ENCODE measurements at places on chromosomes 2 and 18.

DNA sequence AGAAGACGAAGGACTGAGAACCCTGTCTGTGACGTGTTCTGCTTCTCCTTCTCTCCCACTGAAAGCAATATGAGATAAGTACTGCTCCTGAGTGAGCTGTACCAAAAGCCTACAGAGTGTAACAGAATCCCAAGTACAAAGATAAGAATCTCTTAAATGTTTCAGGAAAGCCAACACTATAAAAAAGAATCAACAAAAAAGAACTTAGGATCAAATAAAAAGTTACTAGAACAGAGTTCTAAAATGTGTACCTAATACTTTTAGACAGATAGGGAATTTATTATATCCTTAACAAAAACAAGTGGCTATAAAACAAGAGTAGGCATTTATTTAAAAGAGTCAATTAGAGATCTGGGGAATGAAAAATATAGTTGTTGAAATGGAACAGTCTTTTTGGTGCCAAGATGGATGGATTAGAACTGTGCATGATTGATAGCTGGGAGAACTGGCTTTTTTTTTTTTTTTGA lies 49.0 kb downstream of the NCOA1 start:
- no peak for DNase-seq

DNA sequence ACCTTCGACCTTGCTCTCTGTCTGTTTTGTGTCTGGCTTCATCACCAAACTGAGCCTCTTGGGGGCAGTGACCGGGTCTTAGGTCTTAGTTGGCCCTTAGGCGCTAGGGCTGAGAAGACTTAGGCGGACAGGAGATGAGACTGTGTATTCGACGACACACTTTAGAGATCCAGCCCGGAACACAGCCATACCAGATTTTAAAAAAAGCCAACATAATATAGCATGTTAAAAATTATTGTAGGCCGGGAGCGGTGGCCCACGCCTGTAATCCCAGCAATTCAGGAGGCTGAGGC lies 9.5 kb upstream of the PROC start:
- DNase-seq = no peak

GRCh38 chr18:54880395-54881105 lies 52.3 kb downstream of the RAB27B start:
- no peak for DNase-seq

- no peak for DNase-seq
Measured at GRCh38 chr18:58761241-58761969, 90.1 kb downstream of the MALT1 start.

DNA sequence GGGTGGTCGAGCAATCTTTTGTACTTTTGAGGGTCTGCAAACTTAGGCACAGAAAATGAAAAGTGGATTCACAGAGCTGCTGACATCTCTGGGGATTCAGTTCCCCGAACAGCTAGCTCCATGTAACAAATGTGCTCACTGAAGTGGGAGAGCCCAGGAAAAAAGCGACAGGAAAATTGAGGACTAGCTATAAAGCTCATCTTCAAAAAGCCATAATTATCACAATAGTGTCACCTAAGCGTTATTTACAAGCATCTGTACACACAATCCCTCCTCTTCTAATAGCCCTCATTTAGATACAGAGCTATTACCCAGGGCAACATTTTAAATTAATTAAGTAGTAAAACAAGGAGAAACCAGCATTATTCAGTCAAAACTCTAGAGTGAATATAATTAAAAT lies 36.1 kb downstream of the RNF152 start:
- no peak for DNase-seq

- peak; percentile 20 for DNase-seq
Measured at GRCh38 chr2:11248-11941, 34.9 kb downstream of the FAM110C start.

GRCh38 chr2:190462611-190463010 lies 54.5 kb downstream of the MFSD6 start:
- no peak for DNase-seq

DNA sequence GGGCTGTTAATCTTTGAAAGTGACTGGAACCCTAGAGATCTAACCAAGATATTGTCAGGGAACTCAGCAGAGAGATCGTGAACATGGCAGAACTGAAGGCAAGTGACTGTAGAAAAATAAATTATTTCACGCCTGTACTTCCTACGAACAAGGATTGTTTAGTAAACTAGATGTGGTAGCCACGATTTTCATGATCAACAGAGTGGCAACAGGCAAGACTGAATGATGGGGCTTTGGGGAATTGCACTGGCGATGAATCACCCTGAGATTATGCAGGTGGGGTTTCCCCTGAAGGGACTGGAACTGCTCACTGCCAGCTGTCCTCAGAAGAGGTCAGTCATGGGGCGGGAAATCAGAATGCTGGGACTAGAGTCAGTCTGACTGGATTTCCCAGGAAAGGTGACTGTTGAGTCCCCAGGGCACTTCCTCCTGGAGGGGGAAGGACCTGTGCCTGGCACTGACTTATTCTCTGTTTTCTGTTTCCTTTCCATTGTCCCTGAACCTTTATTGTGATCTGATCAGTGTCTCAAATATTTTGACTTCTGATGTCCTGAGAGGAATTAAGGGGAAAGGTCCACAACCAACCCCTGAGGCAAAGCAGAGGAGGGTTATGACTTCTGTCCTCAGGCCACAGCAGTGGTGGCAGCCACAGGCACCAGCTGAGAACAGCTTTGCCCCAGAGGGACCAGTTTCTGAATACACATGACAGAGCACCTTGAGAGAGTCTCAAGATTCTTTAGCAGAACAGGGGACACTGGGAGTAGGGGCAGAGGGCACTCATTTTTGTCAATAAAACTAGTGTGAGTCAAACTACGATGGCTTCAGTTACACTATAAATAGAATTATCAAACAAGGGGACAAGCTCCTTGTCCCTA lies 70.0 kb downstream of the NAB1 start:
- DNase-seq = peak; percentile 55

DNA sequence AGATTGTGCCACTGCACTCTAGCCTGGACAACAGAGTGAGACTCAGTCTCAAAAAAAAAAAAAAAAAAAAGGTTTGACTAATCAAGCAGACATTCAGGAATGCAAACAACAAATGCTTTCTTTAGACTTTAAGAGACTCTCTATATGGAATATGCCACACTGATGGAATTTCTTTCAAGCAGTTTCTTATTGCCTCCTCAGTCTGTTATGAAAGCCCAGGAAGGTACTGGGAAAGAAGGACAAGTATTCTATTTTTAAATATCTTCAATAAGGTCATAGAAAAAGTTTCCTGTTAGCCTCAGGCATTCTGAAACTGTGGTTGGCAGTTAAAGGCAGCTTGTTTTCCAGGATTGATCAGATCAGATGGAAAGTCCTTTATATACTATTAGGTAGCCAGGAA lies 241.6 kb downstream of the PIK3C3 start:
- no peak for DNase-seq

- no peak for DNase-seq
Measured at GRCh38 chr2:24642351-24642750, 150.8 kb downstream of the PTRHD1 start.

- DNase-seq = no peak
Measured at GRCh38 chr18:12258719-12259705, 4.9 kb downstream of the CIDEA start.

DNA sequence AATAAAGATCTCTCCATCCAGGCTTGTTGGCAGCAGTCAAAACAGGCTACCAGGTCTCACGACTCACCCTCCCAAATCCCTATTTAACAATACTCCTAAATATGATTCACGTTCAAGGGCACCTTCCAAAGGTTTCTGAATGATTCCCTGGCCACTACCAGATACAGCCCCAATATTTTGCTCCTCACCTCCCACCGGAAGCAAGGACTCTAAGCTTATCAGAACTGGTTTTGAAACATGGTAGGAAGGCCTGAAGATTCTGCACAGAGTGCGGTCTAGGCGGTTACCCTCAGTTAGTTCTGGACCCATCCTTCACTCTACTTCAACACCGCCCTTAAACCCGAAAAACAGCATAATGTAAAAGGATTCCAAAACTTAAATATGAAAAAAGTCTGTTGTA lies 5.2 kb downstream of the PPP4R1 start:
- no peak for DNase-seq

DNA sequence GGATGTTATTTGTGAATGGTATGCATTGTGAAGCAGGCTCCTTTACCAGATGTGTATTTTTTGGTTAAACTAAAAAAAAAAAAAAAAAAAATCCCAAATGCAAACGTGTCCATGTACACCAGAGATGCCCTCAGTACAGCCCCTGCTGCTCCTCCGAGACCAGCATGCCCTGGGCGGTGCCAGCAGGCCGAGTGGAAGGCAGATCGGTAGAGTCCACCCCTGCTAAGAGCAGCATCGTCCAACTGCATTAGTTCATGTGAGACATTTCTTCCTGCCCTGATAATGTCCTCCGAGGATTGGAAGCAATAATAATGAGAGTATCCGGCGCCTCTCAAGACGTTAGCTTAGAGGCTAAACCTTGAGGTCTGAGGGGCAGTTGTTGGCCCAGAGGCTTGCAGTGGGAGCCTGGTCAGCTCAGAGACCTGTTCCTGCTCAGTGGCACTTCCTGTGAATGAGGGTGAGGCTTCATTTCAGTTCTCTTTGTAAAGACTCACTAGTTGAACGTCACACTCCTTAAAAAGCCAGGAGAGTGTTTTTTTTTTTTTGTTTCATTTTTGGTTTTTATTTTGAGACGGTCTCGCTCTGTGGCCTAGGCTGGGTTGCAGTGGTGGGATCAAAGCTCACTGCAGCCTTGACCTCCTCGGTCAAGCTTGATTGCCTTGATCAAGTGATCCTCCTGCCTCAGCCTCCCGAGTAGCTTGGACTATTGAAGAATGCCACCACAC lies 5.6 kb downstream of the SLC66A3 start:
- no peak for DNase-seq

DNA sequence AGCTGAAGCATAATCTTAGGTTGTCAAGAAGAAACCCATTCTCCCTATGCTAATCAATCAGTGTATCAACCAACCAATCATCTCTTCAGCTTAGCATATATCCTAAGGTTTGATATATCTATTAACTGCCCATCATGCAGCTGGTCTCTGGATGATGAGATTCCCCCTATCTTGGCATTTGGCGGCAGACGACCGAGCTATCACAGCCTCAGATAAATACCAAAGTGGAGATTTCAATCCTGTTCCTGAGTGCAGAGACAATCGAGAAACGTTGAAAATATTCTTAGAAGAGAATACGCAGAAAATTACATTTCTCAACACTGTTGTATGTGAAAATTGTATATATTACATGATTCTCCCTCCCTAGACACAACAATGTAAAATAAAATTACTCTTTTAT lies 259.0 kb upstream of the SIX3 start:
- DNase-seq = no peak

- no peak for DNase-seq
Measured at GRCh38 chr18:45775743-45776142, 49.7 kb upstream of the SIGLEC15 start.

DNA sequence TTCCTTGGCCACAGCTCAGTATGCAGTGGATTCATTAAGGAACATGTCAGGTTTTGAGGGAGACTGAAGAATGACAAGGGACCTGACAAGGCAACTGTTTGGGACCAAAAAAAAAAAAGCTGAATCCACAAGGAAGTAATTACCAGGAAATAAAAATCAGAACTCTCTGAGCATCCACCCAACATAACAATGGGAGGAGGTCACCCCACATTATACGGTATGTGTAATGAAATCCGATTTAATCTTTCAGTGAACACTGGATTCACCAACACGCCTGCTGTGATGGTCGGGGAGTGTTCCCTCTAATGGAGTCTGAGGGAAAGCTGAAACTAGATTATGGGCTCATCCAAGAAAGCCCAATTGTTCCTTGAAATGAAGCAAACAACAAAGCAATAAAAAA lies 329.3 kb downstream of the ETAA1 start:
- DNase-seq = no peak

All from mucosa of gallbladder (tissue), 1 donor.